Myocyte (in vitro differentiated cells): ENCODE measurements at places on chromosomes 16 and 17. TPM values are rescaled to one million over a fixed set of nuclear protein-coding genes. Genes with fewer than 3 reads are reported as not detected.

MSLN gene
- not detected in 2 replicates for total RNA-seq

GRCh38 chr17:59620518-59621259 lies 994 bp downstream of the CLTC start:
- peak; percentile 46 for DNase-seq

GRCh38 chr17:75476271-75476671 lies 19.8 kb downstream of the TMEM94 start:
- DNase-seq: peak; percentile 93

DNA sequence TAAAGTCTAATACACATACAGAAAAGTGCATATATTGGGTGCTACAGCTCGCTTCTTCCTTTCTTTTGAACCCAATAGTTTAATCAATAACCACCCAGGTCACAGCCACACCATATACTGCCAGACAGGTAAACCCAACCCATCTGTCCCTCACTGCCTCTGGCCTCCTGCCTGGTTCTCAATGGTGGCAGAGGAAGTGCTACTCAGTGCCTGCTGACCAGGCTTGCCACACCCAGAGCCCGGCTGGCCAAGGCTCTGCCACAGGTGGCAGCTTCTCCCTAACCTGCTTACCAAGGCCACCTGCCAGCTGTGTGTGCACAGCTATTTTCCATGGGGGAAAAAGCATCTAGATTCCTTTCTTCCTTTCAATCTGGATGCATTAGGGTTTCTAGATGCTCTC lies 584 bp downstream of the PMP22 start:
- DNase-seq: no peak

DNA sequence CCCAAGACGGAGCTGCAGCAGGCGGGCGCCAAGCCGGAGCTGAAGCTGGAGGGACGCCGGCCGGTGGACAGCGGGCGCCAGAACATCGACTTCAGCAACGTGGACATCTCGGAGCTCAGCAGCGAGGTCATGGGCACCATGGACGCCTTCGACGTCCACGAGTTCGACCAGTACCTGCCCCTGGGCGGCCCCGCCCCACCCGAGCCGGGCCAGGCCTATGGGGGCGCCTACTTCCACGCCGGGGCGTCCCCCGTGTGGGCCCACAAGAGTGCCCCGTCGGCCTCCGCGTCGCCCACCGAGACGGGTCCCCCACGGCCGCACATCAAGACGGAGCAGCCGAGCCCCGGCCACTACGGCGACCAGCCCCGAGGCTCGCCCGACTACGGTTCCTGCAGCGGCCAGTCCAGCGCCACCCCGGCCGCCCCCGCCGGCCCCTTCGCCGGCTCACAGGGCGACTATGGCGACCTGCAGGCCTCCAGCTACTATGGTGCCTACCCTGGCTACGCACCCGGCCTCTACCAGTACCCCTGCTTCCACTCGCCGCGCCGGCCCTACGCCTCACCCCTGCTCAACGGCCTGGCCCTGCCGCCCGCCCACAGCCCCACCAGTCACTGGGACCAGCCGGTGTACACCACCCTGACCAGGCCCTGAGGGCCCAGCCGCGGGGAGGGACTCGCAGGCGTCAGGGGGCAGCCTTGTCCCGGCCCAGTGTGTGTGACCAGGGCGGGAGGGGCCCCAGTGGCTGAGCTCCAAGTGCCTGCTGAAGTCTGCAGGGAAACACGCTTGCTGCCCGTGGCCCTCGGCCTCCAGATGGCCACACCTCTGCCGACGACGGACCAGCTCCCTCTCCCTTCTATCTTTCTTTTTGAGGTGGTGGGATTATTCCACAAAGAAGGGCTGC lies 3.4 kb downstream of the SOX8 start:
- no peak for DNase-seq

DNA sequence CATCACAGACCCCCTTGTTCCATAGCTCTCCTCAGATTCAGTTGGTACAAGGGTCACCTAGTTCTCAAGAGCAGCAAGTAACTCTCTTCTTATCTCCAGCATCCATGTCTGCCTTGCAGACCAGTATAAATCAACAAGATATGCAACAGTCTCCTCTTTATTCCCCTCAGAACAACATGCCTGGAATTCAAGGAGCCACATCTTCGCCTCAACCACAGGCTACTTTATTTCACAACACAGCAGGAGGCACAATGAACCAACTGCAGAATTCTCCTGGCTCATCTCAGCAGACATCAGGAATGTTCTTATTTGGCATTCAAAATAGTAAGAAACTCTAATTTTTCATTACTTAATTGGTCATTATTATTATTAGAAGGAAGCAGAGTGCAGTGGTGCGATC lies 32.4 kb downstream of the NQO1 start:
- no peak for DNase-seq

- DNase-seq: peak; percentile 81
Observed at GRCh38 chr17:48611681-48612455, 1.1 kb upstream of the HOXB7 start.

- DNase-seq: no peak
Observed at GRCh38 chr17:82397449-82398335, 20.5 kb upstream of the HEXD start.

CBX1 gene
- 66.4 and 67.2 TPM in 2 replicates for total RNA-seq

NHLRC4 gene
- total RNA-seq: 0.05 and 1.2 TPM in 2 replicates

CPD gene
- 30.8 and 37.7 TPM in 2 replicates for total RNA-seq

- peak; percentile 55 for DNase-seq
Observed at GRCh38 chr17:38579934-38580333, 25.8 kb downstream of the SRCIN1 start.
